ENCODE measurements at places on chromosomes 1 and 21.
A peak's percentile ranks its signal among the peaks of the same experiment; 100 is the strongest.

GRCh38 chr1:105416261-105416660 lies 1640.2 kb upstream of the PRMT6 start:
- no peak overlapping the region for H3K4me3 ChIP-seq
- H3K27me3 ChIP-seq = no peaks in the 10 kb centered on the region
- H3K27ac ChIP-seq = no peak overlapping the region
- DNase-seq = no peak
- H3K36me3 ChIP-seq = no peaks in the 10 kb centered on the region

DNA sequence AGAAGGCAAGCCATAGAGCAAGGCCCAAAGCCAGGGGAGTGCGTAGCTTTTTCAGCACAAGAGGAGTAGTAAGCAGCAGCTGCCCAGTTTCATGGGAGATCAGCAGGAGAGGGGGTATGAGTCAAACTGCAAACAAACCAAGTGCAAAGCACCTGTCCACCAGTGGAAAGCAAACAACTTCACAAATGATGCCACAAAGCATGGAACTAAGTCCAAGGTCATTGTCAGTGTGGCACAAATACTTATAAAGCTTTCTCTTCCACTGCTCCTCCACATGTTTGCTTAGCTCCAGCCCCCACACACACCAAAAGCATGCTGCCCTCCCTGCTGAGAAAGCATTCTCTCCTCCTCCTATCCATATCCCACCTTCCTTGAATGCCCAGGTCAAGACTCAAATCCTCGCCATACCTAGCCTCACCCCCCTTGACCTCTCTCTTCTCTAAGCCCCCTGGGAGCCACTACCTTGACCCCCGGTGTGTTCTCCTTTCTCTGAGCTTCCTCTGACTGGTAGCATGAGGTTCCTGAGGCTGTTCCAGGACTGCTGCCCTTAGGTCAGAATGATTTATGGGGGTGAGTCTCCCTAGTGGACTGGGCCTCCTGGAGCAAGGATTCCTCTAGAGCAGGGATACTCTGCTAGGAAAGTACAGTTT lies 70.4 kb downstream of the DMAP1 start:
- no peaks in the 10 kb centered on the region for H3K27me3 ChIP-seq
- H3K36me3 ChIP-seq = peaks cover 36% of the 10 kb centered on the region
- H3K27ac ChIP-seq = no peak overlapping the region
- no peak for DNase-seq
- H3K4me1 ChIP-seq = no peaks in the 10 kb centered on the region

DNA sequence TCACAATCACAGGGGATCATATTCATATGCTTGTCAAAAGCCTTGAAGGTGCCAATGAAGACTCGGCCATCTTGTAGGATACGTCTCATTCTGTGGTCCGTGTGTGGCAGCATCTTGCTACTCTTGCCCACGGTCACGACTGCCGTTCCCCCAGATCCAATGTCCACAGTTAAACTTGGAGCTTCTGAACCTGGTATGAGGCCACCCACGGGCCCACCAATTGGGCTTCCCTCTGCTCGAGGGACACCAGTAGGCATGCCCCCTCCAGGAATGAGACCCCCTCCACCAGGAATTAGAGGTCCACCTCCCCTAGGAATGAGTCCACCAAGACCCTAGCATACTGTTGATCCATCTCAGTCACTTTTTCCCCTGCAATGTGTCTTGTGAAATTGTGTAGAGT lies 39.6 kb downstream of the MORN1 start:
- H3K36me3 ChIP-seq = no peaks in the 10 kb centered on the region
- DNase-seq = no peak
- no peak overlapping the region for H3K27ac ChIP-seq
- no peaks in the 10 kb centered on the region for H3K27me3 ChIP-seq
- H3K4me3 ChIP-seq = no peak overlapping the region
- no peaks in the 10 kb centered on the region for H3K4me1 ChIP-seq

DNA sequence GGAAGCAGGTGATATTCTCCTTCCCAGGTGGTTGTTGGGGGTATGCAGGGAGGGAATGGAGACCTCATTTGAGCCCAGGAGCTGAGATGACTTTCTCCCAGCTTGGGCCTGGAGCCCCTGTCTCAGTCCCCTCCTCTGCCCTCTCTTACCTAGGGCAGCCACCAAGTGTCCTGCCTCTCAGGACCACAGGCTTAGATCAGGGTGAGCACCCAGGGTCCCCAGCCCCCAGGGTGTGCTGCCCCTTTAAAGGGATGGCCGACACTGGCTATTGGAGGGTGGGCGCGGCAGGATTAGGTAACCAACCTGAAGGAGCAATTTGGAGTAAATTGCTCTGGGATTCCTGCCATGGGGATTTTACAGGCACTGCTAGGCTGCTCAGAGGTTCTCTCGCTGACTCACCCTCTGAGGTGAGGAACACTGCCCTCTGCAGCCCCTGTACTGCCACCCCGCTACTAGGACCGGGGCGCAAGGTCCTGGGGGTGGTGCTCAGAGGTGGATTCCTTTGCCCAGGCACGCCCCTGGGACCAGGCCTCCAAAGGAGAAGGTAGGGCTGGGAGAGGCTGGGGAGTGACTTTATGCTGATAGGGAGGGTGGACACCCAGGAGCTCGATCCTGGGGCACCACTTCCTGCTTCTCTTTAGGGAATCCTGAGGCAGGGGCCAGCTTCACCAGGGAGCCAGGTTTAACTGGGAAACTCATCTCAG lies 1.5 kb downstream of the RPS6KA1 start:
- H3K4me3 ChIP-seq = no peak overlapping the region
- no peak for DNase-seq
- no peak overlapping the region for H3K27ac ChIP-seq
- no peaks in the 10 kb centered on the region for H3K27me3 ChIP-seq
- H3K36me3 ChIP-seq = no peaks in the 10 kb centered on the region

GRCh38 chr1:212514056-212514614 lies 81.4 kb downstream of the NENF start:
- peaks cover 67% of the 10 kb centered on the region for H3K27me3 ChIP-seq
- no peaks in the 10 kb centered on the region for H3K36me3 ChIP-seq
- no peak overlapping the region for H3K4me3 ChIP-seq

- H3K4me3 ChIP-seq = no peak overlapping the region
- no peak overlapping the region for H3K27ac ChIP-seq
- H3K36me3 ChIP-seq = no peaks in the 10 kb centered on the region
- H3K27me3 ChIP-seq = peaks cover 6% of the 10 kb centered on the region
- H3K4me1 ChIP-seq = no peaks in the 10 kb centered on the region
Observed at GRCh38 chr1:162193815-162194214, 124.3 kb downstream of the NOS1AP start.

- H3K36me3 ChIP-seq = no peaks in the 10 kb centered on the region
- H3K4me3 ChIP-seq = peak overlapping the region; percentile 94
- DNase-seq = peak; percentile 64
- H3K27ac ChIP-seq = peak overlapping the region; percentile 79
- H3K27me3 ChIP-seq = no peaks in the 10 kb centered on the region
- peaks cover 86% of the 10 kb centered on the region for H3K4me1 ChIP-seq
Observed at GRCh38 chr1:30756545-30757351, 826 bp downstream of the LAPTM5 start.

GRCh38 chr1:157301477-157302198 lies 163.4 kb upstream of the ETV3 start:
- no peaks in the 10 kb centered on the region for H3K36me3 ChIP-seq
- H3K4me1 ChIP-seq = no peaks in the 10 kb centered on the region
- H3K27me3 ChIP-seq = no peaks in the 10 kb centered on the region
- H3K27ac ChIP-seq = no peak overlapping the region

DNA sequence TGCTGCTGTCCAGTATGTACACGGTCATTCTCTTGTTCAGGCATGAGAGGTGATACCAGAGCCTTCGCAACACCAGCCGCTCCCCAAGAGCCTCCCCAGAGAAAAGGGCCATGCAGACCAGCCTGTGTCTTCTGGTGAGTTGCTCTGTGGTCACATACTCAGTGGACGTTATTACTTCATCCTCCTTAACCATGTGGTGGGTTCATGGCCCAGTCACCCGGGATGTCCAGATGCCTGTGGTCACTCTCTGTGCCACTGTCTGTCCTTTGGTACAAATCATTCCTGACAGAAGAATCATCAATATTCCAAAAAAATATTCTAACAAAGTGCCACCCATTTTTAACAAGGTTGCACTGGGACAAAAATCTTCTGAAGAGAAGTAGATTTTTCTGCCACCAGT lies 8.8 kb upstream of the ZNF124 start:
- DNase-seq = no peak
- no peaks in the 10 kb centered on the region for H3K4me1 ChIP-seq
- H3K4me3 ChIP-seq = no peak overlapping the region
- no peaks in the 10 kb centered on the region for H3K36me3 ChIP-seq
- peaks cover 3% of the 10 kb centered on the region for H3K27me3 ChIP-seq

DNA sequence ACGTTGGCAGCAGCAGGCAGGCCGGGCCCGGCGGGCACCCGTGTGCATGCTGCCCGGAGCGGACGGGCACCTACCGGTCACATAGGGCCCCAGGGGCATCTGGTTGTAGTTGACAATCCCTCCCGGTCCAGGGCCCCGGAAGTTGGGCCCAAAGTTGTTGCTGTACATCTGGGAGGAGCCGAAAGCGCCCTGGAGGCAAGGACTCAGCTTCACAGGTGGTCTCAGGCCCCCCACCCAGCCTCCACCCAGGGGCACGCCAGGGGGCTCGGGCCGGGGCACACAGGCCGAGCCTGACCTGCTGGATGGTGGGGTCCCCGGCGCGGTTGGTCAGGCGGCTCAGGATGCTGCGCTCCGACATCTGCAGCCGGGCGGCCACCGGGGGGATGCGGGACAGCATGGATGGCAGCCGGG lies 60.6 kb downstream of the KCNAB2 start:
- DNase-seq = no peak
- peaks cover 1% of the 10 kb centered on the region for H3K4me1 ChIP-seq
- peaks cover 48% of the 10 kb centered on the region for H3K27me3 ChIP-seq
- H3K36me3 ChIP-seq = no peaks in the 10 kb centered on the region
- H3K4me3 ChIP-seq = no peak overlapping the region
- H3K27ac ChIP-seq = no peak overlapping the region

- H3K27ac ChIP-seq = no peak overlapping the region
- H3K4me3 ChIP-seq = no peak overlapping the region
- no peak for DNase-seq
- H3K36me3 ChIP-seq = no peaks in the 10 kb centered on the region
Observed at GRCh38 chr1:78141531-78142231, 95.9 kb downstream of the GIPC2 start.

GRCh38 chr1:169576935-169577331 lies 9.3 kb downstream of the F5 start:
- no peaks in the 10 kb centered on the region for H3K27me3 ChIP-seq
- H3K4me3 ChIP-seq = no peak overlapping the region
- H3K36me3 ChIP-seq = no peaks in the 10 kb centered on the region
- no peaks in the 10 kb centered on the region for H3K4me1 ChIP-seq

- H3K27me3 ChIP-seq = peaks cover 4% of the 10 kb centered on the region
- no peaks in the 10 kb centered on the region for H3K4me1 ChIP-seq
- no peak overlapping the region for H3K27ac ChIP-seq
- no peaks in the 10 kb centered on the region for H3K36me3 ChIP-seq
- DNase-seq = no peak
Observed at GRCh38 chr1:161718559-161719324, 2.6 kb upstream of the FCRLB start.

DNA sequence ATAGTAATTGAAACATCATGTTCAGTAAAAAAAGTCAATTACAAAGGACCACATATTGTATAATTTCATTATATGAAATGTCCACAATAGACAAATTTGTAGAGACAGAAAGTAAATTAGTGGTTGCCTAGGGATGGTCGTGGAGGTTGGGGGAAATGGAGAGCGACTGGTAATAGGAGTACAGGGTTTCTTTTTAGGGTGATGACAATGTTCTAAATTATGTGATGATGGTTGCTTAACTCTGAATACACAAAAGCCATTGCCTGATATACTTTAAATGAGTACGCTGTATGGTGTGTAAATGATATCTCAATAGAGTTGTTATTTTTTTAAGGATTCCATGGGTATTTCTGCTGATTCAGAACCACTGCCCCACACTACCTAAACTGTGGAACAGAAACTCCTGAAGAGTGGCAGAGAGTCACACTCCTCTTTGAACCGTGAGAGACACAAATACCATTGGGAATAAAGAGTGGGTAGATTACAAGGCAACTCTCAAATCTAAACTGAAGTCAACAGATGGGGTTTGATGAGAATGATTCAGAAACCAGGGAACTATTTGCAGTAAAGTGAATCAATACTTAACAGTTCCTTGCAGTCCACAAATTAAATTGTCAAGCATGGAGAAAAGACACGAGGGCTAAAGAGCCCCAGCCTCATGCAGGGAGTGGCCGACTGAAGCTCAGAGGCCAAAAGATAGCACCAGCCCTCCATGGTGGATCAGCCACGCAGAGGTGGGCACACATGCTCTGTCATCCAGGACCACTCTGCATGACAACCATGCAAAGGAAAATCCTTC lies 118.0 kb downstream of the CAPN8 start:
- H3K27me3 ChIP-seq = no peaks in the 10 kb centered on the region
- no peaks in the 10 kb centered on the region for H3K36me3 ChIP-seq
- no peaks in the 10 kb centered on the region for H3K4me1 ChIP-seq
- H3K27ac ChIP-seq = no peak overlapping the region

DNA sequence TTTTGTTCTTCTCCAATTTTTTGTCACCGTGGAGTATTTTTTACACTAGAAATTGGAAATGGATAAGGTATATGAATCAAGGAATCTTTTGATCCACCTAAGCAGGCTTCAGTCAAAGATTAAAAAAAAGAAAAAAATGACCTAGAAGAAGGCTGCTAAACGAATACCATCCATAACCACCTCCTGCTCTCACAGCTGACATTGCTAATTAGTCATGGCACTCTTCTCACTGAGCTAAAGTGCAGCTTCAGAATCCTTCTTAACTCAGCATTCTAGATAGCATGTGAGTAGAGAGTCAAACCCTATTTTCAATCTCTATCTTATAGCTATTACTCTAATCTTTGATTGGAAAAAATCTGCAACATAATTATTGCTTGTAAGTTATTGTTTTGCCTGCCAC lies 40.2 kb upstream of the ST6GALNAC5 start:
- no peak for DNase-seq
- H3K4me3 ChIP-seq = no peak overlapping the region
- H3K4me1 ChIP-seq = no peaks in the 10 kb centered on the region
- no peaks in the 10 kb centered on the region for H3K36me3 ChIP-seq

DNA sequence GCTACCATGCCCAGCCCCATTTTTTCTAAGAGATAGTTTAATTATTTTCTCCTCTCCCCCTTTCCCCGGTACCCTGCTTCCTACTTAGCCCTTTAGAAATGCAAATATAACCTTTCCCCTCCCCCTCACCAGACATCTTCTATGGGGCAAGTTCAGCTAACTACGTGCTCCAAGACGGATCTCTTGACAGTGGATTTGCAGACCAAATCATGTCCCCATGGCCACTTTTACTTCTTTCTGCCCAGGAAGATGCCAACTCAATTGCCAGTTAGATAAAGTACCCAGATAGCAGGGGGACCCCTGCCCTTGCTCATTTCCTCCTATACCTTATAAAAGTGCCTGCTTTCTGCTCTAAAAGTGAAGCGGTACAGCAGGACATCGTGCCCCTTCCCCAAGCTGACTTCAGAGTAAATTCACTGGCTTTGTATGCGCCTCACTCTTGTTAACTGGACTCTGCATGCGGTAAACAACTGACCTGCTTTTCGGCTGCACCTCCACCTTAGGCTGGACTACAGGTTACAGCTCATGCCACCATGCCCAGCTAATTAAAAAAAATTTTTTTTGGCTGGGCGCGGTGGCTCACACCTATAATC lies 7.4 kb downstream of the DNAJC11 start:
- no peaks in the 10 kb centered on the region for H3K4me1 ChIP-seq
- no peak overlapping the region for H3K4me3 ChIP-seq
